ENCODE measurements at places on chromosomes 4 and X.

DNA sequence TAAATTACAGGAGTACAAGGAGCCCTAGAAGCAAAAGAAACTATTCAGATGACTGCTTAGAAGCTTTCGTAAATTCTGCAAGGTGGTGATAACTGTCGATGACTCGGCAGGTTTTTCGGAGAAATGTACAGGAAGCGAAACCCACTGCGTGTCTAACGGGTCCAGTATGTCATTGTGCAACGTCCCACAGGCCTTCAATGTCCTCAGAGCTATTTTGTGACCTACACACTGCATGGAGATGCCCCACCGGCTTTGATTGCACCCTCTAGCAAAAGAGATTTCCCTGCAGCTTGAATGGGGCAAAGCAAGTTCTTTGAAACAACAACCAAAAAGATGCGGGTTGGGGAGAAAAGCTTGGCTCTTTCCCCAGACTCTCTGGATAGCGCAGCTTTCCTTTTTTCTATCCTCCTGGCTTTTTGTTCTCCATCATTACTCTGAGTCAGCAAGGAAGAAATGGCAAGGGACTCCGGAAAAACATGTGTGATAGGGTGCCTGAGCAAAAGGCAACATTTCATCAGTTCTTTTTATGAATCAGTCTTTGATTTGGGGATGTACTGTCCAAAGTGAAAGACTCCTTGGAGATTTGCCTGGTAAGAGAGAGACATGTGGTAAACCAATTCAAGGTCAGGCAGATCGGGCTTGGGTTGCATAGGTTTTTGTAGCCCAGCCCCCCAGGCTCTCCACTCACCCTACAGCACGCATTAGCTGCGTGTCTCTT lies 112.0 kb upstream of the TBL1X start:
- DNase-seq, result peak; percentile 70

DNA sequence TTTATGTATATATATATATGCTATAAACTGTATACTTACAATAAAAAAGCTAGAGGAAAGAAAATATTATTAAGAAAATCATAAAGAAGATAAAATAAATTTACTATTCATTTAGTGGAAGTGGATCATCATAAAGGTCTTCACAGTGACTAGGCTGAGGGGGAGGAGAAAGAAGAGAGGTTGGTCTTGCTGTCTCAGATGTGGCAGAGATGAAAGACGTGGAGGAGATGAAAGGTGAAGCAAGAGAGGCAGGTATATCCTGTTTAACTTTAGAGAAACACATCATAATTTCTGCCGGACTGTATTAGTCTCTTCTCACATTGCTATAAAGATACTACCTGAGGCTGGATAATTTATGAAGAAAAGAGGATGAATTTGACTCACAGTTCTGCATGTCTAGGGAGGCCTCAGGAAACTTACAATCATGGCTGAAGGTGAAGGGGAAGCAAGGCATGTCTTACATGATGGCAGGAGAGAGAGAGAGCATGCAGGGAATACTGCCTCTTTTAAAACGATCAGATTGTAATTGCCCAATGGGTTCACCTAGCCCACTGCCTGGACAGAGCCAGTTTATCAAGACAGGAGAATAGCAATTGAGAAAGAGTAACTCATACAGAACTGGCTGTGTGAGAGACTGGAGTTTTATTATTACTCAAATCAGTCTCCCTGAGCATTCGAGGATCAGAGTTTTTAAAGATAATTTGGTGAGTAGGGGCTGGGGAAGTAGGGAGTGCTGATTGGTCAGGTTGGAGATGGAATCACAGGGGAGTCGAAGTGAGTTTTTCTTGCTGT lies 22.1 kb upstream of the RRAGB start:
- no peak for DNase-seq

GRCh38 chr4:143438710-143439109 lies 74.8 kb upstream of the SMARCA5 start:
- DNase-seq, result peak; percentile 41

- DNase-seq, result peak; percentile 51
Observed at GRCh38 chr4:113179996-113180395, 130.5 kb downstream of the ANK2 start.

- DNase-seq, result no peak
Observed at GRCh38 chr4:186730621-186731020, 7.0 kb upstream of the FAT1 start.

DNA sequence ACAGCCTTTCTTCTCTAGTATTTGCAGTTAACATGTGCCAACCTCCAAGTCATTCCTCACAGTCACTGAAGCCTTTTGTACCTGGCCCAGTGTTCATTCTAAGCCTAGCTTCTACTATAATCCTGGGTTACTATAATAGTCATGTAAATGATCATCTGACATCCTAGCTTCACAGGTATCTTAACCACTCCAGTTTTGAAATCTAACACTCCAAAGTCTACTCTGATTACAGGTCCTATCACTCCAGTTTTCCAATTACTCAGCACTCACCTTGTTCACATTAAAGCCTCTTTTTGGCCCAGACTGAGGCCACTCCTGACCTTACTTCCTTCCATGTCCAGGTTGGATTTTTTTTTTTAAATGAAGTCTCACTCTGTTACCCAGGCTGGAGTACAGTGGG lies 87.6 kb upstream of the ZCCHC13 start:
- DNase-seq, result no peak
